Stimulated activated CD8-positive, alpha-beta memory T cell treated with anti-CD3 and anti-CD28 coated beads, Interleukin-15, amount 100 ng/mL, for 4 hours (primary cell): ENCODE measurements at places on chromosomes 16 and 17.

- no peak for DNase-seq
Measured at GRCh38 chr17:13865650-13866049, 203.7 kb upstream of the COX10 start.

GRCh38 chr17:10620823-10621222, 36.3 kb downstream of the MYH3 start:
- no peak for DNase-seq

DNA sequence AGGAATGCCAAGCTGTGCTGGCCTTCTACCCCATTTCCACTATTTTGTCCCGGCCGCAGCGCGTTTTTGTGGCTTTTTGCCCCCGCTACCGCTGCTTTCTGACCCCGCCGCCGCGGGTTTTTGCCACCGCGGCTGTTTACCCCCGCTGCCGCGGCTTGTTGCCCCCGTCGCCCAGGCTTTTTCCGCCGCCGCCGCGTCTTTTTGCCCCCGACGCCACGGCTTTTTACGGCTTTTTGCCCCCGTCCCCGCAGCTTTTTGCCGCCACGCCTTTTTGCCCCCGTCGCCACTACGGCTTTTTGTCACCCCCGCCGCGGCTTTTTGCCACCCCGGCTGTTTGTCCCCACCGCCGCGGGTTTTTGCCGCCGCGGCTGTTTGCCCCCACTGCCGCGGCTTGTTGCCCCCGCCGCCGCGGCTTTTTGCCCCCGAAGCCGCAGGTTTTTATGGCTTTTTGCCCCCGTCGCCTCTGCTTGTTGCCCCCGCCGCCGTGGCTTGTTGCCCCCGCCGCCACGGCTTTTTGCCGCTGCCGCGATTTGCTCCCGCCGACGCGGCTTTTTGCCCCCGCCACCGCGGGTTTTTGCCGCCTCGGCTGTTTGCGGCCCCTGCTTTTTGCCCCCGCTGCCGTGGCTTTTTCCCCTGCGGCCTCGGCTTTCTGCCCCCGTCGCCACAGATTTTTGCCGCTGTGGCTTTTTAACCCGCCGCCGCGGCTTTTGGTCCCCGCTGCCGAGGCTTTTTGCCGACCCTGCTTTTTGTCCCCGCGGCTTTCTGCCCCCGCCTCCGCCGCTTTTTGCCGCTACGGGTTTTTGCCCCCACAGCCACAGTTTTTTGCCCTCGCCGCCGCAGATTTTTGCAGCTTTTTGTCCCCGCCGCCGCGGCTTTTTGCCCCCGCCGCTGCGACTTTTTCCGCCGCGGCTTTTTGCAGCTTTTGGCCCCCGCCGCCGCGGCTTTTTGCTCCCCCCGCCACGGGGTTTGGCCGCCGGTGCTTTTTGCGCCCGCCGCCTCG, 520.4 kb upstream of the WSB1 start:
- DNase-seq: no peak

GRCh38 chr17:33611532-33611931, 318.4 kb upstream of the ASIC2 start:
- no peak for DNase-seq

- DNase-seq: peak; percentile 64
Measured at GRCh38 chr17:49230636-49231562, at the start of gene PHOSPHO1. Gene PHOSPHO1 (minus strand): TSS chr17:49230787. CDS start chr17:49226691, 4,096 bp downstream.

- no peak for DNase-seq
Measured at GRCh38 chr16:47013910-47014309, 40.4 kb upstream of the DNAJA2 start.

- no peak for DNase-seq
Measured at GRCh38 chr16:9966569-9967157, 215.6 kb downstream of the GRIN2A start.

- DNase-seq: no peak
Measured at GRCh38 chr17:55163408-55163807, 101.4 kb upstream of the HLF start.

DNA sequence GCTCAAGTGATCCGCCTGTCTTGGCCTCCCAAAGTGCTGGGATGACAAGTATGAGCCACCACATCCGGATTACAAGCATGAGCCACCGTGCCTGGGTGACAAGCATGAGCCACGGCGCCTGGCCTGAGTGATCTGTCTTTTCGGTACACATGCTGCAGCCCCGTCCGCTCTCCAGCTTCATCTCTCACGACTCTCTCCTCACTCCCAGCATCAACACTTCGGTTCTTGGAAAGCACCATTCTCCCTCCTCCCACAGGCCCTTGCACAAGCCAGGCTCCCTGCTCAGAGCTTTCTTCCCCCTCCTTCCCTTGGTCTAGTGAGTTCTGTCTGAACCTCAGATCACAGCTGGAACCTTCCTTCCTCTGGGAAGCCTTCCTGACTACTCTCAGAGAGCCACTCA, 6.5 kb upstream of the NCBP3 start:
- no peak for DNase-seq
